ENCODE measurements at places on chromosomes 1 and 21.
A peak's percentile ranks its signal among the peaks of the same experiment; 100 is the strongest.

GRCh38 chr1:108889706-108890384 lies 13.1 kb downstream of the GPSM2 start:
- ATAC-seq, result no peak

DNA sequence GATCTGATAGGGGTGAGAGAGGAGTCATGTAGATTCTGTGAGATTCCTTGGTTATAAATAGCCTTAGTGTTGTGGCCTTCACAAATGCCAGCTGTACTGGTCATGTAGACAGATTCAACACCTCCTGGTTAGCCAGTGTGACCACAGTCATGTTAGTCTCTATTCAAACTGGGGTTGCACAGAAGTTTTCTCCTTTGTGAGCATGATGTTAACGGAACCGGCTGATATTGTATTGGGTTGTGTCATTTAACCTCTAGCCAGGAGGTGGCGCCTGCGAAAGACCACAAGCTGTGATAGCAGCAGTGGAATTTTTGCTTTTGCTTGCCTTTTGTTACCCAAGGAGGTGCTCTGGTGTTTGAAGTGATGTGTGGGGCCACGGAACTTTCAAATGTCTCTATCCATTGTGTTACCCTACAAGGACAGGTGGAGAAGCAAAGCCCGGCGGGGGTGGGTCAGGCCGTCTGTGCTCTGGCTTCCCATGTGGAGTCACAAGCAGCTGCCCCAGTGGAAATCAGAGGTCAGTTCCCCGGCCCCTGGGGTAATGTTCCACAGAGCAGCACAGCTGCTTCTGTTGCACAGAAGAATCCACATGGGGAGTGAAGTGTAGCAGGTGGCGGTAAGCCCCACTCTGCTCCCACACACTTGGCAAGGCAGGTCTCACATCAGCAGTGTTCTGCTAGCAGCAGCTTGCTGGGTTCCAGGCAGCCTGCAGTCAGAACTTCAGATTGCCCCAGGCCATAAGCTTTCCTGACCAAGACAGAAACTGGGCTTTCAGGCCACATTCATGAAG lies 112.6 kb downstream of the ADAMTS1 start:
- ATAC-seq, result peak; percentile 85

GRCh38 chr1:119275145-119276134 lies 93.1 kb upstream of the HAO2 start:
- ATAC-seq, result peak; percentile 76

GRCh38 chr21:30717105-30717504 lies 1.5 kb downstream of the KRTAP21-3 start:
- ATAC-seq, result peak; percentile 79

DNA sequence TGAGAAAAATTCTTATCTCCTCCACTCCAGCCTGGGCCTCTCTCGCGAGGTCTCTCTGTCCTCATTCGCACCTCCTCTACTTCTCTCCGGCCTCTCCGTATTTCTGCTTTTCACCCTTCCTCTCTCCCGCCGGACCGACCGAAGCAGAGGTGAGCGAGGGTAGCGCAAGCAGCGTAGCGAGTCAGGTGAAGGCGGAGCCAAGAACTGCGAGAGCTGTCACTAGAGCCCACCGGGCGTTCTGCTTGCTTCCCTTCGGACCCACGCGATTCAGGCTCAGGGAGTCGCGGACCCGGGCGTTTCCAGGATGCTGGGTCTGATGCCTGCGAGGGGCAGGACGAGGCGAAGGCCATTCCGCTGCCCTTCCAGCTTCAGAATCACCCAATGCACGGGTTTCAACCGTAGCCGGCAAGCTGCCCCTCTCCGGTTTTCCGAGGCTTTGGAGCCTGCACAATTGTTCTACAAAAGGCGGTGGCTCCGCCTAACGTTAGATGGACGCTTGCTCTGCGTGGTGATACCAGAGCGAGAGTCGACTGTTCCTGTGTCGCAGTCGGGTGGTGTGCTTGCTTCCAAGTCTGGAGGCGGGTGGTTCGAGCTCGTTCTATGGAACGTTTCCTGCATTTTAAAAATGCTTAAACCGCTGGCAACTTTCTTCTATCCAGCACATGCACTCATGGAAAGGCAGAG lies 310.2 kb downstream of the FAM72C start:
- ATAC-seq, result peak; percentile 72

- no peak for ATAC-seq
Observed at GRCh38 chr1:186016856-186017255, 282.7 kb downstream of the HMCN1 start.

DNA sequence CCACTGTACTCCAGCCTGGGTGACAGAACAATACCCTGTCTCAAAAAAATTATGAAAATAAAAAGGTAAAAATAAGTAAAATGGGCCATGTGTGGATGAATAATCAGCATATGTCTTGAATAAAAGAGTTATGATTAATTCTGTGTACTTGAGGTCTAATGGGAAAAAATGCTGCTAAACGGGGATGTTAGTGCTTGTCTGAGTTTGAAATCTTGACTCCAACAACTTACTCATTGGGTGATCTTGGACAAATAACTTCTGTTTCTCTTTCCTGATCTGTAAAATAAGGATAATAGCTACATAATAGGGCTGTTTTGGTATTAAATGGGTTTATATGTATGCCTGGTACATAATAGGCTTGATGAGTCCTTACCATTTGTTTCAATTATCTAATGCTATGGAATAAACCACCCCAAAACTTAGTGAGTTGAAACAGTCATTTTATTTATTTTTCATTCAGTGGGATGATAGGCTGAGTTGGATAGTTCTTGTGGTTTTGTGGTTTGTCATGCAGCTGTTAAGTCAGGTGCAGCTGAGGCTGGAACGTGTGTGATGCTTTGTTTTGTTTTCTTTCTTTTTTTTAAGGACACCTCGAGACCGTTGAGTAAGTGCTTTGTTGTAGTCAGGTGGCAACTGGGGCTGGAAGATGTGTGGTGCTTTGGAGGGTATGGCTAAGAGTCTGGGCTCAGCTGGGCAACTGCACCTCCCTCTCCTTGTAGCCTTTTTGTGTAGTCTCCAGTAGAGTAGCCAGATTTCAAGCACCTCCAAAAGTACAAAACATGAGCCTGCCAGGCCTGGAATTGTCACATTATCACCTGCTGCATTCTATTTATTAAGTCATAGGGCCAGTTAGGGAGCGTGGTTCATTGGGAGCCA lies 4.9 kb downstream of the MDM4 start:
- no peak for ATAC-seq

DNA sequence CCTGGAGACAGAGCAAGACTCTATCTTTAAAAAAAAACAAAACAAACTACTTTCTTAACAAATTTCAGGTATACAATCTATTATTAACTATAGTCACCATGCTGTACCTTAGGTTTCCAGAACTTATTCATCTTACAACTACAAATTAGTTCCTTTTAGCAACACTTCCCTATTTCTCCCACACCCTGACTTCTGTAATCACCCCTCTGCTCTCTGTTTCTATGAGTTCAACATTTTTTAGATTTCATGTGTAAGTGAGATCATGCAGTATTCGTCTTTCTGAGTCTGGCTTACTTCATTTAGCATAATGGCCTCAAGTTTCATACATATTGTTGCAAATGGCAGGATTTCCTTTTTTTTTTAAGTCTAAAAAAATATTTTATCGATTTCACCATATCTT lies 77.9 kb upstream of the LPGAT1 start:
- ATAC-seq, result no peak

- no peak for ATAC-seq
Observed at GRCh38 chr1:179541774-179542173, 34.0 kb downstream of the NPHS2 start.

GRCh38 chr1:153750026-153750995 lies 22.5 kb downstream of the INTS3 start:
- ATAC-seq, result no peak

GRCh38 chr1:29754573-29755375 lies 518.5 kb downstream of the PTPRU start:
- no peak for ATAC-seq

DNA sequence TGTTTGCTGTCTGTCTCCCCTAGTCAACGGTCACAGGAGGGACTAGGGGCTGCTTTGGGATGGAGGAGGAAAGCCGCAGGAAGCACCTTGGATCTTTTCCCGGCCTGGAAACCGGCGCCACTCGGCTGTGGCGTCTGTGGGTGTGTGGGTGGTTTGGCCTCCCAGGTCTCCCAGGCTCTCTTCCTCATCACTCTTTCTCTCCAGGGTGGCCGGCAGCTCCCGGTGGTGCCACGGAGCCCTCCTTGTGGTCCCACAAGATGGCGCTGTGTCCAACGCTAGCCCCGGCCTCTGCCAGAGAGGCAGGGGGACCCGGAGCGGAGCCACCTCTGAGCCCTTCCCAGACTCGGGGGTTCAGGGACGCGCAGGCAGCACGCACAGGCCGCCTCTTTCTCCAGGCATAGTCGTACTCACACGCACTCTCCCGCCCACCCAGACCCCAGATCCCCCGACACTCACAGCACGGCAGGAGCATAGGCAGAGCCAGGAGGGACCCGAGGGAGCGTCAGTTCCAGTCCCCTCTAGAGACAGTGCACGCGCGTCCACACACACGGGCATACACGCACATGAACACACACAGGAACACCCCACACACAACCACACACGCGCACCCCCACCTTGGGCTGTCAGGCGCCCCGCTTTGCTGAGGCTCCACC lies 31.2 kb downstream of the CDCP2 start:
- peak; percentile 93 for ATAC-seq

- ATAC-seq, result no peak
Observed at GRCh38 chr1:53594391-53595180, 135.4 kb downstream of the DMRTB1 start.

- ATAC-seq, result peak; percentile 61
Observed at GRCh38 chr1:20476265-20477038, 9.6 kb downstream of the CAMK2N1 start.

DNA sequence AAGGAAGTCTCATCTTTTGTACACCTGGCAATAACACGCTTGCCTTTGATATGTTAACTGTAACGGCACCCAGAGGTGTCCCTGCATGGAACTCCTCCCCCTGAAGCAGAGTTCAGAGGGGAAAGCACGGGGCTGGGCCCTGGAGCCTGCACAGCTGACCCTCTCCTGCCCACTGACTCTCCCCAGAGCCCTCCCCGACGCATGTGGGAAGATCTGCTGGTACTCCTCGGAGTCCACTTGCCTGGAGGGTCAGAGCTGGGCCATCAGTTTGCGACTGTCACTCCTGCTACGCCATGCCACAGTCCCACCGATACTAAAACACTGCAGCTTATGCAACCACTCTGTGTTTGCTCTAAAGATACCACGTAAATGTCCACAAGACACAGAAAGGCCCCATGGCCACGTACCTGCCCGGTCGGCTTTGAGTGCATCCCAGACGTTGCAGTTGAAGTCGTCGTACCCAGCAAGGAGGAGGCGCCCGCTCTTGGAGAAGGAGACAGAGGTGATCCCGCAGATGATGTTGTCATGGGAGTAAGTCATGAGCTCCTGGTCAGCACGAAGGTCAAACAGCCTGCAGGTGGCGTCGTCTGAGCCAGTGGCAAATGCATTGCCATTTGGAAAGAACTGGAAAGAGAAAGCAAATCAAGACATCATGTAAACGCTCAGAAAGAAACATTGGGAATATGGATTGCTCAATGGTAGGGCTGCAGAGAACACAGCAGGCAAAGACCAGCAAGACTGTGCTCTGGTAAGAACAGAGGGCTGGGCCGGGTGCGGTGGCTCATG lies 10.6 kb upstream of the NADK start:
- peak; percentile 53 for ATAC-seq

- no peak for ATAC-seq
Observed at GRCh38 chr1:202244841-202245261, 51.3 kb downstream of the LGR6 start.

DNA sequence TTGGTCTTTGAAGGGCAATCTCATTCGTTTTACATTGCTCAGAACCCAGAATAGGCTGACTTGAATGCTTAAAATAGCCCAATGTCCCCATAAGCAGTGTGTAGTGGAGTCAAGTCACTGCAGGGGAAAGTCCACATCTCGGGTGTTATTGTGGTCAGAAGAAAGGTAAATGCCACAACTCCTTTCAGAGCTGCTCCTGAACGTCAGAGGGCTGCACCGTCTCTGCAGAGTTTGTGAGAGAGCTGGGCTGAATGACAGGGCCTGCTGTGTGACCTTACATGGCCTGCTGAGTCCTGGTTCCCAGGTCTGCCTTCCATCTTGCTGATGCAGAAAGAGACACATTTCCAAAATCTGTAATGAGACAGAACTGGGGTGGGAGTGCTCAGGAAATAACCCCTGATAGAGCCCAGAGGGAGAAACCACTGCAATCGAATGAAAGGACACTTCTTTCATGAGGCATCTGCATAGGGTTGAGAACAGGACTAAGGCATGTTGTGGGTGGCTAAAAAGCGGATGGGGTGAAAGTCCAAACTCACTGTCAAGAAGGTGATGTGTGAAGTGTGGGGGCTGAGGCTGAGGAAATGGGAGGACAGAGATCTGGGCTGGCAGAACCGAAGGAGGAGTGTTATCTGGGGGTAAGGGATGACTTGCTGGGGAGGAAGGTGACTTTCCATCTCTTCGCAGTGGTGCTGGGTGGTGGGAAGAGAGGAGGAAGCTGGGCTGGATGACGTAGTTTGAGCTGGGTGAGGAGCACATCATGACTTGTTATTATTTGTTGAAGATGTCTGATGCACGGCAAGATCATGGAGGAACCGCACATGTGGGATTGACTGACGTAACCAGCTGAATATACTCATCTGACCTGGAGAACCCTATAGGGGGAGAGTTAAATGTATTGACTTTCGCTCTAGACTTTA lies 33.7 kb downstream of the XCL2 start:
- no peak for ATAC-seq

GRCh38 chr1:18700530-18700929 lies 69.9 kb downstream of the PAX7 start:
- no peak for ATAC-seq

GRCh38 chr1:228238007-228238406 lies 30.2 kb downstream of the OBSCN start:
- no peak for ATAC-seq

GRCh38 chr21:46606427-46606813 lies 1.5 kb upstream of the S100B start:
- ATAC-seq, result no peak

DNA sequence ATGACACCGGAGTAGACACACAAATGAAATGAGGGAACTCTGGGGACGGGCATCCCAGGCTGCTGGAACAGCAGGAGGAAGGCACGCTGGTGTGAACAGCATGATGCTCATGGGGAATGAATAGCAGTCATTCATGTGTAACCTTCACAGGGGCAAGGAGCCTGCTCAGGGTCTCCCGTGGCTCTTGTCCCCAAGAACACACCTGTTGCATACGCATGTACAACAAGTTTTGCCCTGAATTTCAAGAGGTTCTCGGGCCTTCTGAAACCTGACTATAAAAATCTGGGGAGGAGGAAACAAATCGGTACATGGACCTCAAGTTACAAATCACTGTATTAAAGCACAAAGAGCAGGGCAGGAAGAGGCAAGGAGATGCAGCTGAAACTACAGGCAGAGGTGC lies 93.4 kb downstream of the RRAGC start:
- ATAC-seq, result no peak

DNA sequence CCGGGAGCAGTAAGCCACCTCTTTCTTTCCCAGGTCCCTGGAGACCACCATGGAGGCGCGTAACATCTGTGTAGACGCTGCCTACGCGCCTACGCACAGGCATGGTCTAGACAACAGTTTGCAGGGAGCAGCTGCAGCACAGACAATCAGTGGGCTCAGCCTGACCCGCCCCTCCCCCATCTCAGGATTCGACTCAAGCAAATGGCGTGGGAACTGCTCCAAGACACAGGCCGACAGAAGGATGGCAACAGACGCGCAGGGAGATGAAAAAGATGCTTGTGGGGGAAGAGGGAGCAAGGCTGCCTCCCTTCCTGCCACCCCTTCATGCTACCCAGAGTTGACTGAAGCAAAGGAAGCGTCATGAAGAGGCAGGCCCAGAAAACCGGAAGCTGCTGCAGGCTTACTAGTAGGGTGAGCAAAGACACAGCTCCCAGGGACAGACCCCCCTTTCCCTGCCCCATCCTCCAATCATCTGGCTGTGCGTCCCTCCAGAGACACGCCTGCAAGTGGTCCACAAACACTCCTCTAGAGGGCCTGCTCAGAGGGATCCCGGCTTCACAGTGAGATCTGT lies 19.5 kb downstream of the STK40 start:
- ATAC-seq, result peak; percentile 55

All from SK-N-SH treated with all-trans-retinoic acid at 6 μM for 48 hours (cell line).